ENCODE measurements at places on chromosomes 16 and 17. TPM values are rescaled to one million over a fixed set of nuclear protein-coding genes. Genes with fewer than 3 reads are reported as not detected.
A peak's percentile ranks its signal among the peaks of the same experiment; 100 is the strongest.

GRCh38 chr17:8075574-8076342 lies 11.8 kb downstream of the ALOX12B start:
- H3K27me3 ChIP-seq = peaks cover 27% of the 10 kb centered on the region
- DNase-seq = no peak
- H3K27ac ChIP-seq = no peak overlapping the region
- no peak overlapping the region for H3K4me3 ChIP-seq
- H3K36me3 ChIP-seq = no peaks in the 10 kb centered on the region
- peaks cover 44% of the 10 kb centered on the region for H3K4me1 ChIP-seq

- no peak overlapping the region for H3K27ac ChIP-seq
- no peak for DNase-seq
- H3K36me3 ChIP-seq = no peaks in the 10 kb centered on the region
- H3K4me3 ChIP-seq = no peak overlapping the region
- H3K4me1 ChIP-seq = no peaks in the 10 kb centered on the region
Observed at GRCh38 chr16:49274591-49274990, 7.0 kb downstream of the CBLN1 start.

DNA sequence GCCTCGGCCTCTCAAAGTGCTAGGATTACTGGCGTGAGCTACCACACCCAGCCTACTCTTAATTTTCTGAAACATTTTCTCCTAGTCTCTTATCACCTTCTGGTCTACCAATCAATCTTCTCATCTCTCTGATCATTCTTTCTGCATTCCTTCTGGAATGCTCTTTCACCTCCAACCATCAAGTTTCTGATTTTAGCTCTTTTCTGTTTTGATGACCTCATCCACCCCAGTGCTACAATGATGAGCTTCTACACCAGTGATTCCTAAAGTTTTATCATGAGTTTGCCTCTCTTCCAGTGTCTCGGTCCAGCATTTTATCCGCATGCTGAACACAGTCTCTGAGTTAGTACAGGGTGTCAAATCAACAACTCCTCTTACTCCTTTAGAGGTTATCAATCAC lies 31.5 kb downstream of the NME2 start:
- H3K27me3 ChIP-seq = no peaks in the 10 kb centered on the region
- no peak overlapping the region for H3K27ac ChIP-seq
- no peak overlapping the region for H3K4me3 ChIP-seq
- no peak for DNase-seq

DNA sequence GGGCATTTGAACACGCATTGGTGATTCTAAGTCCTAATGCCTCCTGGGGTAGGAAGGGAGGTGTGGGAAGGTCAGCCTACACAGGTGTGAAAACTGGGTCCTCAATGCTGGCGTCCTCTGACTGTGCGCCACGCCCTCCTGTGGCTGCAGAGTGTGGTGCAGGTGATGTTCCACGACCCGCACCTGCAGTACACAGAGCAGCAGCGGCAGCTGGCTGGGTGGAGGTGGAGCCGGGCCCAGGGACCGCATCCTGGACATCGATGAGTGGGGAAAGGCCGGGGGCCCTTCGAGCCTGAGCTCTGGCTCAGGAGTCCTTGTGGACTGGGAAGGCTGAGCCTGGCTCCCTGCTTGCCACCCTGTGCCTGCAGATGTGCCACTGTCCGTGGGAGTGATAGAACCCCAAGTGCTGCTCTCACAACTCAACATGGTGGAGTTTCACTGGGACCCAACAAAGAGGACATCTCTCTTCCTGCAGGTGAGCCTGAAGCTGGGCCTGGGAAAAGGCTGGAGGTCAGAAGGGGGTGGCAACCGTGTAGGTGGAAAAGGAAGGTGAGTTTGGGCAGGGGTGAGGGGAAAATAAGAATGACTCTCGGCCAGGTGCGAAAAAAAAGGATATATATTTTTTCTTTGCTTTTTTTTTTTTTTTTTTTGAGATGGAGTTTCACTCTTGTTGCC lies 14.0 kb upstream of the STAC2 start:
- H3K27ac ChIP-seq = no peak overlapping the region
- no peaks in the 10 kb centered on the region for H3K27me3 ChIP-seq
- peaks cover 55% of the 10 kb centered on the region for H3K4me1 ChIP-seq
- H3K36me3 ChIP-seq = no peaks in the 10 kb centered on the region

- no peaks in the 10 kb centered on the region for H3K36me3 ChIP-seq
- H3K4me1 ChIP-seq = no peaks in the 10 kb centered on the region
- no peak overlapping the region for H3K27ac ChIP-seq
- DNase-seq = no peak
- H3K4me3 ChIP-seq = no peak overlapping the region
- H3K27me3 ChIP-seq = no peaks in the 10 kb centered on the region
Observed at GRCh38 chr16:70604407-70605282, 41.7 kb upstream of the IL34 start.

GRCh38 chr16:85047867-85048455 lies 20.4 kb downstream of the KIAA0513 start:
- no peaks in the 10 kb centered on the region for H3K36me3 ChIP-seq
- H3K27ac ChIP-seq = no peak overlapping the region
- no peak for DNase-seq
- H3K4me1 ChIP-seq = peaks cover 18% of the 10 kb centered on the region

The MPO gene
- not detected for total RNA-seq

DNA sequence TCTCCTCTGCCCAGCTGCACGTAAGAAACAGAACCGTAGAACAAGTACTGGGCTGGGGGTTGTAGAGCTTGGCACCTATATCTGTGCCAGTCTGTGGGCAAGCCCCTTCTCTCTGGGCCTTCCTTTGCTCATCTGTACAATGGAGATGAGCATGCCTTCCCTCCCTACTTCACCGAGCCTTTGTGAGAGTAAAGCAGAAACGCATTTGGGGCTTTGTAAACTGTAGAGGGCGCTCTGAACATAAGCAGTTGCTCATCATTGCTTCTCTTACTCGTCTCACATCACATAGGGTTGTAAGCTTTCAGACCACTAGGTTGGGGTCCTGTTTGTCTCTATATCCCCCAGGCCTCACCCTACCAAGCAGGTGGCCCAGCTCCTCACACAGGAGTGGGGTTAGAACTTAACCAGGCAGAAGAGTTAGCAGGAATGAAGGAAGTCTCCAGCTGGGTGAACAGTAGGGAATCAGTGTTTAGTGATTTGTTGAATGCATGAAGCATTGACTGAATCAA lies 15.1 kb downstream of the SAMD14 start:
- H3K4me1 ChIP-seq = peaks cover 11% of the 10 kb centered on the region
- peak; percentile 55 for DNase-seq
- H3K27me3 ChIP-seq = peaks cover 13% of the 10 kb centered on the region

All from CD4-positive, alpha-beta T cell (primary cell).